ENCODE measurements at places on chromosomes 1 and 21.

- DNase-seq: no peak
These were observed 32.4 kb downstream of the IER5 start for GRCh38 chr1:181120924-181121323.

DNA sequence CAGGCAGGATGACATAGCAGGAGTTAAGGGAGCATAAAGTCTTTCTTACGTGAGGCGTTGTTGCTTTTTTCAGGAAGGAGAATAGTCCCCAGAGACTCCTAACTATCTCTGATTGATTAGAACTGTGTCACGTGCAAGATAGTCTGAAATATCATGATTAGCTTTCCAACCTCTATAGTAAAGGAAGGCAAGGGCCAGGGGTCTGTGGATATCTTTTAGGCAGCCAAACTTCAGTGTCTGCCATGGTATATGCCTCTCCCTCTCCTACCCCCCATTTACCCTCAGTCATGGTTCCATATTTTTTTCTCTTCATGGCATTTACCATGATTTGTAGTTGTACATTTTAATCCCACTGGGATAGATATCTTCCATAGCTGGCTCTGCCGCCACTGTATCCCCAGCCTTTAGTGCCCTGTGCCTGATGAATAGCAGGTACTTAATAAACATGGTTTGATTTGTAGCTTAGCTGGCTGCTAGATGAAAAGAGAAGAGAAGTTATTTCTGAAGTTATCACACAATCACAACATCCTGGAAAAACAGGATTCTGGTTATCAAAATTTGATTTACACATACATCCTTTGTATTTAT, 318.7 kb upstream of the ST6GALNAC5 start:
- no peak for DNase-seq

GRCh38 chr1:151993084-151993733, 450 bp downstream of the S100A10 start:
- DNase-seq: no peak

DNA sequence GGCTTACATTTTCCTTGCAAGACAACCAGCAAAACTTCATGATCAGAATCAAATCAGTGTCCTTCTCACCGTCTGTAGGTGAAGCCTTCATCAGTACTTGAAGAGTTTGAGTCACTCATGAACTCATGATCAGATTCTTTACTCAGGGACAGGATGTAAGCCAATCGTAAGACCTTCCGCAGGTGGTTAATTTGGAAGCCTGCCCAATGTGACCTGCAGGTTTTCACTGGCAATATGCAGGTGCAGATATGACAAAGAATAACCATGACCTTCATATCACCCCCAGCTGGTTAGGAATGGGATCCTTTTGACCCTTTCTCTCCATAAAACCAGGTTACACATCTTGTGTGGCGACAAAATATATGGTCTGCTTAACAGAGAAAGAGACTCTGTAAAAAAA, 2.4 kb upstream of the PRAMEF20 start:
- no peak for DNase-seq

DNA sequence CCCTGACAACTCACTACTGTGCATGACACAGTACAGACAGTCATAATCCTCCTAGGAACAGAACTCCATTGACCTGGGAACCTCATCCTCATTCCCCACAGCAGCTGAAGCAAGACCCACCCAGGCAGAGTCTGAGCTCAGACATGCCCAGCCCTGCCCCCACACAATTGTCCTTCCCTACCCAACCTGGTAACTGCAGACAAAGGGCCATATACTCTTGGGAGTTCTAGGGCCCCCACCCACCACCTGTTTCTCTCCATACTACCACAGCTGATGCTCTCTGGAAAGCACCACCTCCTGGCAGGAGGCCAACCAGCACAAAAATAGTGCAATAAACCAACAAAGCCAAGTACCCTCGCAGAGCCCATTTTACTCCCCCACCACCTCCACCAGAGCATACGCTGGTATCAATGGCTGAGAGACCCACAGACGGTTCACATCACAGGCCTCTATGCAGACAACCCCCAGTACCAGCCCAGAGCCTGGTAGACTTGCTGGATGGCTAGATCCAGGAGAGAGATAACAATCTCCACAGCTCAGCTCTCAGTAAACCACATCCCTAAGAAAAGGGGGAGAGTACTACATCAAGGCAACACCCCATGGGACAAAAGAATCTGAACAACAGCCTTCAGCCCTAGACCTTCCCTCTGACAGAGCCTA, 159.7 kb upstream of the CXADR start:
- DNase-seq: no peak

DNA sequence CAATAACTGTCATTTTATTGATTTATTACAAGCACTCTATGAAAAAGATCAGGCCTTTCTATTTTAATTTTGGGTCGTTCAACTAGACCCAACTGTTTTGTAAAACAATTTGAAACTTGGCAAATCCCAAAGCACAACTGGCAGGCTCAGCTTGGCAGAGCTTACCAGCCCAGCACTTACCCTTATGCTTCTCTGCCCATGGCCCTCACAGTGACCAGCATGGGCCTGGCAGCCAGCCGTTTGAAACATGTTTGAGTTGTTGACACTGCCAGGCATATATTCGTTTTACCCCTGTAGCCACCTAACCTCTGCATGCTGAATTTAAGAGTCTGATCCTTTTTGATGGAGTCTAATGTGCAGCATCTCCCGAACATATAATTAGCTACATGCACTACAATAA, 796.7 kb upstream of the ADGRL2 start:
- no peak for DNase-seq

- no peak for DNase-seq
These were observed 6.0 kb downstream of the IFFO2 start for GRCh38 chr1:18950401-18951026.

DNA sequence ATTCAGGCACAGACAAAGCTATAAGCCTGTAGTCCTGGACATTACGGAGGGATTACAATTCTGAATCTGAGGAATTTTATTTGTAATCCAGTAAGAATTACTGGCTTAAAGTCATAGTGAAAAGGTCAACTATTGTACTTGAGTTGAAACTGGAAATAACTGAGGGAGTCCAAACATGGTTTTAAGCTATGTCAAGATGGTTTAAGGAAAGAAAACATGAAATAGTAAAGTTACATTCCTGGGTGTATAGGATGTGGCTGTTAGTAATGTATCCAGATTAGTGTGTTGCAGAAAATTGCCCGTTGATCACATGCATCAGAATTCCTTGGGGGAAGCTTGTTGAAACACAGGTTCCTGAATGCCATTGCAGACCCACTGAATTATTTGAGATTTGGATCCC, 124.8 kb upstream of the GORAB start:
- no peak for DNase-seq

DNA sequence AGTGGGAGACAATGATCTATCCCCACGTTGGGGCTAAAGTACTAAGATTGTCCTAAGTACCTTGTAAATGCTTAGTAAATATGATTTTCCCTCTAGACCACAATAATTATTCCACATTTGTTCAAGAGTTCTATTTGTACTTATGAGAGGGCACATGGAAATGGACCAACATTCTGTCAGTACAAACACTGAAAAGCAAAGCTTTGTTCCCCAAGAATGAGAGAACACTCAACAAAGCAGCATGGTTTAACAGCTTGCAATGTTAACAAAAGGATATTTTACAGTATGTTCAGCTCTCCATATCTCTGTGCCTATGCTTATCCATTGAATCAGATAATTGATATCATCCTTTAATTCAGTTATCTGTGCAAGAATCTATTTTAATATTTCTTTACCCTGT, 35.4 kb downstream of the RBM11 start:
- no peak for DNase-seq
